NCI-H2107 (cell line): ENCODE measurements at places on chromosomes 12 and 14.

DNA sequence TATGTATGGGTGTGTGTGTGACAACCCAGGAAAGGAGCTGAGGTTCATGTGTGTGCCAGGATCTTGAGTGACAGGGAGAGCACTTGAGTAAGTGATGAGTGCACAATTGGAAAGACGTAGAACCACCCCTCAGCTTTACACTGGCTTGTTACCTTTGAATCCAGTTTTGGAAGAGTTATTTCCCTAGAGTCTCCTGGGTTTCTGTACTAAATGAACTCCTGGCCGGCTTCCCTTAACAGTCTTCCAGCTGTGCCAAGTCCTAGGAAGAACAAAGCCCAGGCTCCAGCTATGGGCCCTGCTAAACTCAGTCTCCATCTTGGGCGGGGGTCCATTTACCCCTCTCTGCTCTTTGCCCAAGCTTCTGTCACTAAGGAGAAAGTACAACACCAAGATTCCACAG, 19.7 kb upstream of the NR1H4 start:
- no peak for DNase-seq

DNA sequence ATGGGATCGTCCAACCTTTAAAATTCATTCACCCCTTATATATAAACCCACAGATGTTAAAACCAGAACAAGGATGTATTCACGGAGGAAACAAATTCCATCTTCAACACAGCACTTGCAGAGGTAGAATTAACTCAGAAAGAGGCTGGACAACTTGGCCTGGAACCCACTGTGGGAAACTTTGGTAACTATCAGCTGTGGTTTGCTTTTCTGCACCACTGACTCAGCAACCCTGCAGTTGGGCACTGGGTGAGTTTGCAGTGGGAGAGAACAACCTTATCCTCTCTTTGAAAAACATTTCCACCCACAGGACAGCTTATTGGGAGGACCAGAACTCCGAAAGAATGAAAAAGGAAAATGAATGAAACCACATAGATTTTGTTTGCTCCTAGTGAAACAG, 66.3 kb downstream of the ZNF664 start:
- no peak for DNase-seq

DNA sequence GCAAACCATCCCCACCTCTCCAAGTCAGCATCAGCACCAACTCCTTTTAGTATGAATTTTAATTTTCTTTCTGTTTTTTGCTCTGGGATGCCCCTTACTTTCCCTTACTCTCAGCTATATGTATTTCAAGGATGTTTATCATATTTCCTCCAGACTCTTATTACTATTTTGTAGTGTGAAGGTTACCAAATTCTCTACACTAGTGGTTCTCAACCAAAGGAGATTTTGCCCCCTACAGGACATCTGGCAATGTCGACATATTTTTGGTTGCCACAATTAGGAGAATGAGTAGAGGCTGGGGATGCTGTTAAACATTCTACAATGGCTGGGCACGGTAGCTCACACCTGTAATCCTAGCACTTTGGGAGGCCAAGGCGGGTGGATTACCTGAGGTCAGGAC, 29.1 kb upstream of the SOS2 start:
- peak; percentile 4 for DNase-seq

DNA sequence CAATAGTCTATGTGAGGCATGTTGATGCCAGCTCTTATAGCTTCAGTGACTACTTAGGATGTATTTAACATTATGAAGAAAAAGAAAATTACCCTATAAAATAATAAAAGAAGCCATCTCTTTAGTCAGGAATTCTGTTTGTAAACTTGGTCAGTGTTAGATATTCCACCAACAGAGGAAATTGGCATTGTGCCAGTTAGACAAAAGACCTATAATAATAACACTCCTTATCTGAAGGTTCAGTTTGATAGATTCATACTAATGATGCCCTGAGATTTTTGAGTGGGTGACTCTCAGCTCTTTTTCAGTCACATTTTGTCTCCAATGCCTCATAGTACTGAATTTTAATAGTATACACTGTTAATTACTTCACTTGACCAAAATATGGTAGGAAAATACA, 6.6 kb downstream of the SYT10 start:
- no peak for DNase-seq

DNA sequence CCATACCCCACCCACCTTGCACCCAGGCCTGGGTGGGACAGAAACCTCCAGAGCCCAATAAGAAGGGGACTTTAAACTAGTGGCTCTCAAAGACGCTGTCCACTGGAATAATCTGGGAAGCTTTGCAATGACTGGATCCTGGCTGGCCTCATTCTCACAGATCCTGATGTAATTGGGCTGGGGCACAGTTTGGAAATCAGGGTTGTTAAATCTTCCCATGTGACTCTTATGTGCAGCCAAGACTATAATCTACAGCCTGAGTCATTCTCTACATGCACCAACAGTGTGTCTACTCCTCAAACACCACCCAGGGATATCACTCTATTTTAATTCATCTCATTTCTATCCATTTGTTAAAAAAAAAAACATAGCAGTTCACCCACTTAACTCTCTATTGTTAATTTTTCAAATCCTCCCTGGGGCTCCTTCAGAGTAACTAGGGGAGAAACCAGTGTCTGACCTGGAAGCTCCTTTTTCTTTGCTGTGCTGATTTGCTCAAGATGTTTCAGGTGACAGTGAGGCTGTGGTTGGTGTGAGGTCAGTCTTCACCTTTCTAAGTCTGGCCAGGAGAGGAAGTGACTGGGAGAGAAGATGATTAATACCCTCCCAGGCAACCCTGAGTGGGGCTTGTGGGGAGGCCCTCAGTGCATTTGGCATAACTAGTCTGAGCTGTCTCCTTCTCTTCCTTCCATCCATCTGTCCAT, 211.6 kb upstream of the SFSWAP start:
- DNase-seq: no peak

DNA sequence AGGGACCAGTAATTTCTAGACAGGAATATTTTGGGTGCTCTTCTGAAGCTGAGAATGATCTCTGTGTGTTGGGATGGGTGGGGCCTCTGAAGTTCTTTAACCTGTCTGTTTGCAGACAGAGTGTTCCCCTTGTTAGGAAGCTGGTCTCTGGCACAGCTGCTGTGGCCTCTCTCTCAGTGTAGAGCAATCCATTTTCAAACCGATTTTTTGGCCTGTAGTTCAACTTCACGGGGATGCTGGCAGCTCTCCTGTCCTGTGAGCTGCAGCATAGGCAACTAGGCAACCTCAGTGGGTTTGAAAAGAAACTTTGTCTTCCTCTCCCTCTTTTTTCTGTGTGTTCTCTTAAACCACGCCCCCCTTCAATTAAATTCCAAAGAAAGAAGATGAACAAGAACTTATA, 69.1 kb downstream of the SMOC1 start:
- no peak for DNase-seq
